AML-193 (cell line): ENCODE measurements at places on chromosomes 2 and 18.

- no peak for DNase-seq
These were observed 207.0 kb upstream of the CCDC68 start for GRCh38 chr18:55166260-55166598.

- no peak for DNase-seq
These were observed 41.3 kb downstream of the REV1 start for GRCh38 chr2:99448556-99448955.

- DNase-seq: no peak
These were observed 371.9 kb upstream of the KCNH7 start for GRCh38 chr2:163210430-163210918.

GRCh38 chr2:98134172-98135005 lies 47.4 kb downstream of the VWA3B start:
- peak; percentile 7 for DNase-seq

DNA sequence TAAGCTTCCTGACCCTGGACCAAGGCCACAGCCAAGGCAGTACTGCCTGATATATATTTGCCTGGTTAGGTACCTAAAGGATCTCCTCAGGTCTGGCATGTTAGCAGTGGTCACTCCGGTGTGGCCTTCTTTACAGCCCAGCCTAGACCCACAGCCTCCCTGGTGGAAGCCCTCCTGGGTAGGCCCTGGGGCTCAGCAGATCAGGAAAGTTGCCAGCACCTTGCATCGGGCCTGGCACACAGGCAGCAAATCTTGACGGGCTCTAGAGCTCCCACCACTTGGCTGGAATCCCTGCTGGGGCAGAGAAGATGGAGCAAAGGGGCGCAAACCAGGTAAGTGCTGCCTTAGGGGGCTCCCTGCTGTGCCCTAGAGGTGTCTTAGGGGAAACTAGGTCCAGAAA lies 40.9 kb upstream of the ATP6V1B1 start:
- DNase-seq: no peak

- no peak for DNase-seq
These were observed 229.8 kb upstream of the CDH19 start for GRCh38 chr18:66833646-66834045.
